ENCODE measurements at places on chromosomes 7 and 10.

GRCh38 chr10:132657127-132657706, 119.6 kb downstream of the INPP5A start:
- DNase-seq, result no peak

DNA sequence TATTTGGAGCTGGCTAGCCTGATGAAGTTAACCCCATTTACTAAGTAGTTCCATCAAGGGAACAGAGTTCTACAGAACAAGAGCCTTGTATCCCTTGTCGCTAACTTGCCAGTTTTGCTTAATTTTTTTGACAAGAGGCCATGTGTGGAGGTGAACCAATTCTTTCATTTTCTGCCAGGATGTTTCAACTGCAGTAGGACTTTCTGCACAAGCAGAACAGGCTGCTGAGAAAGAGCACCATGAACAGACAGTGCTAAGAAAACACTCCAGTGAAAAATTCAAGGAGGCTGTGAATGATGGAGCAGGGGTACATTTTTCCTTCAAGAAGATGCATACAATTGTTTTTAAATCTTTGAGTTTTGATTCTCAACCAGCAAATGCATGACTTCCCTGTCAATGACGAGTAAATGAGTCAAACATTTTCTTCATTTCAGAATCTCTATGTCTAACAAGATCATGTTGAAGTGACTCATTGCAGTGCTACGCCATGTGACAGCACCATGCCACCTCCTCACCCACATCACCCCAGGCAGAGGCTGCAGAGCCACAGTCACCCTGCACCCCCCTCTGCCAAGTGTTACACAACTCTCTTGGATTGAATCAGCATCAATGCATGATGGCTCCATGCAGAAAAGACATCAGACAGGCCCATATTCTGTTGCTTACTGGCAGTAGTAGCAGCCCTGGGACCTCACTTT, 193.1 kb downstream of the COBL start:
- no peak for DNase-seq

DNA sequence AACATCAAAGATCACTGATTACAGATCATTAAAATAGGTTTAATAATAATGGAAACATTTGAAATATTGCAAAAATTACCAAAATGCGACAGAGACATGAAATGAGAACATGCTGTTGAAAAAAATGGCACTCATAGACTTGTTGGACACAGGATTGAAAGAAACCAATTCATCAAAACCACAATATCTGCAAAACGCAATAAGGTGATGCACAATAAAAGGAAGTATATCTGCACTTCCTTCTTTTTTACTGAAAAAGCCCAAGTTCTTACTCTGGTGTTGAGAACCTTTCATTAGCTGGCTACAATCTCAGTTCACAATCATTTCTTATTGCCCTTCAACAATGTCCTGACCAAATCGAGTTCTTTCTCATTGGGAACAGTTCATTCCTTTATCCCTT, 28.7 kb downstream of the TMEM106B start:
- DNase-seq, result no peak

GRCh38 chr7:47531584-47532492, 50.1 kb downstream of the TNS3 start:
- no peak for DNase-seq

DNA sequence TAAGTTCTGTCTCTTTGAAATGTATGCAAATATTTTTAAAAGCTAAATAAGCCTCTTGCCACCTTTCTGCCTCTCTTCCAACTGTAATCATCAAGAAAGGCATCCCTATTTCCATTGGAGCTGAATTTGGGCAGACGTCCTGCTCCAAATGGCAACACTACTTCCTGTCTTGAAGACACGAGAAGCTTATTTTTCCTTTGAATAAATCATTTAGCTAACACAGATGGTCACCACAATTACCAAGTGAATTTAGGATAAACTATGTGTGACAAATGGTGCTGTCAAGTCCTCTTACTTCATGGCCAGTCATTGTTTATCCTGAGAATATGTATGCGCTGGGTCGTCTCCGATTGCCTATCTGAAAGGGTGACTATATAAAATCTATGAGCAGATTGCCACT, 268.0 kb downstream of the ANKRD7 start:
- no peak for DNase-seq

- DNase-seq, result no peak
Observed at GRCh38 chr7:65475040-65475726, 101.5 kb downstream of the ZNF92 start.

GRCh38 chr7:96837593-96837992, 127.9 kb upstream of the SEM1 start:
- DNase-seq, result no peak

DNA sequence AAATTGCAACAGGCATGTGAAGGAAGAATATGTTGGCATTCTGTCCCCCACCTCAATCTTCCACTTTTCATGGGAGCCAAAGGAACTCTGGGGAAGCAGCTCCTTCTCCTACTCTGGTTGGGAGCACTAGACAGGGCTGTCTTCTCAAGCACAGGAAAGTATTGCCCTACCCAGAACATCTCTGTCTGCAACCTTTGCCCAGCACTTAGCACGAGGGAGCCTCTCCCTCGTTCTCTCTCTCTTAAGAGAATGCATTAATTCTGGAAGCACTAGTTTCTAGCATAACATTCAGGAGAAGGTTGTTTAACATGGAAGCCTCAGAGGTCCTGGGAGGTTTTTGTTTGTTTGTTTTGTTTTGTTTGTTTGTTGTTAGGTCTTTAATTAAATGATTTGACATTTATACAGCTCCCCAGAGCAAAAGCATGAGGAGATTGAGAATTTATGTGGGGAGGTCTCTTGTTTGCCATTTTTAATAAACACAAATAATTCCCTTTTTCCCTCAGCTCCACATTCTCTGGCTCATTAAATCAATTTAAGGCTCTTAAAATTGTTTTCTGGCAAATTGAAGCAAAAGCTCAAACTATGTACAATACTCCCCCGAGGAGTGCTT, 240.6 kb downstream of the TRIL start:
- no peak for DNase-seq

DNA sequence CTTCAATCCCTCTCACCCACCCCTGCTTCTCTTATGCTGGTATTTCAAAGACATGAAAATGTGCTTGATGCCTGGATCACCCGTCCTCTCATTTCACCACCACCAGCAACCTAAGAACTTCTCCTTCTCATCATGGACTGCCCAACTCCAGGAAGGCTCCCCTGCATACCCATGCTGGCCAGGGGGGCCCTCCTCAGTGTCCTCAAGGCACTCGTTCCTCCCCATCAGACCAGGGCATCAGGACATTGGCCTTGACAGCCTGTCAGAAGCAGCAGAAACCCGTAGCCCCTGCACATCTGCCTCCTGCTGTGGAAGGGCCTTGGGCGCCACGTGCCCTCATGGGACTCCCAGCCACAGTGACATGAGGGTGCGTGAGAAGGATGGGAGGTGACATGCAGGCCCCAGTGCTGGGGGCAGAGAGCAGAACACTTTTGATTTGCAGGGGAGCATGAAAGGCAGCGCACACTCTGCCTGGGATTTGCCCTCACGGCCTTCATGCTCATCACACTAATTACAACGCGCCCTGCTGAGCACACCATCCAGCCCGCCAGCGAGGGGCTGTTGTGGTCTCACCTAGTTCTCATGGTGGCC, 1.9 kb upstream of the HSPA12A start:
- DNase-seq, result no peak

DNA sequence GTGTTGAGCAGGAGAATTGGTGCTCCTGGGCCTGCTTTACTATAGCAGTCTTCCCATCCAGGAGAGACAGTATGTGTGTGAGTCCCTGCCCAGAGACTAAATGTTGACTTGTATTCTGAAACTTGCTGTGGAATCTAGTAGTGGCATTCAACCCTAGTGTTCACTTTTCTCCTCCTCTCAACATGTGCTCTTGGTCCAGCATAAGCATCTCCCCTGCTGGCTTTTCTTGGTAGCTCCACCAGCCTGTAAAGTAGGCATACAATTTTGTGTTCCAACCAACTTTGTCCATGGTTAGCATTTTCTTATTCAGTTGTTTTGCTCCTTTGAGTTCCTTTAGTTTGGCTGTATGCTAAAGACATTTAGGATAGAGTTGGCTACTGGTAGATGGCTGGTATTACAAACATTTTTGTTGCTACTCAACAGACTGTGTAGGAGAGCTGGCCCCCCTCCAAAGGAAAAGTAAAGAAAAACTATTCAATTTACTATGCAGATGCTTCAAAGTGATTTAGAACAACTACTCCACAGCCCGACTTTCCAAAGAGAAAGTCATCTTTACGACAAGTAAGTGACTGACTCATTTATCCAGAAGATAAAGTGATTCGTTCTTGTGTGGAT, 46.0 kb downstream of the ASB4 start:
- no peak for DNase-seq

DNA sequence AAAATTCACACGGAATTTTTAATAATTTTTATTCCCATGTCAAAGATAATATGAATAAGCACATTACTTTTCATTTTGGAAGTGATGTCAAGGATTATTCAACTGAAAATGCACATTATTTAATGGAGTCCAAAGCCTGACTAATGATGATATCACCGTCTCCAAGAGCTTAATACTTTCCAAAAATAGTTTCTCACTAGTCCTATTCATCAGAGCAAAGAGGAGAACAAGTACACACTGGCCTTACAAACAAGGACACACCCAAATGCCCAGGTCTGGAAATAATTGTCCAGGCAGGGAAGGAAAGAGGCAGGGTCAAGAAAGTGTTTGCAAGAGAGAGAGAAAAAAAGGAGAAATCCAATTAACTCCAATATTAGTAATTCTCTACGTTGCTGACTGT, 216.8 kb upstream of the CCDC6 start:
- no peak for DNase-seq

DNA sequence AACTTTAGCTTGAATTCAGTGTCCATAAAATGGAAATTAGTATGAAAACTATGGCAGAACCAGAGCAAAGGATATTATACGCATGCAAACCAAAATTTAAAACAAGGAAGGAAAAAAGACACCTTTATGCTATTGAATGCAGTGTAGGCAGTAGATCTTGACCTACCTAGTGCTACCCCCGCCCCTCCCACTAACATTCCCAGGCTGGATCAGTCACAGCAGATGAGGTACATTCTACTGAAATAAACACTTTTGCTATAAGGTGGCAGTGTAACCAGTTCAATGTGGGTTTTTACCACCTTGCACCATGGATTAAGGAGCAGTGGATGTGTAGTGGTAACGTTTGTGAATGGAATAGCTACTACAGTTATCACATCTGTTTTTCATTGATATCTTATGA, 27.9 kb downstream of the SRI start:
- DNase-seq, result no peak

- DNase-seq, result no peak
Observed at GRCh38 chr7:85471740-85472139, 284.9 kb upstream of the SEMA3D start.

DNA sequence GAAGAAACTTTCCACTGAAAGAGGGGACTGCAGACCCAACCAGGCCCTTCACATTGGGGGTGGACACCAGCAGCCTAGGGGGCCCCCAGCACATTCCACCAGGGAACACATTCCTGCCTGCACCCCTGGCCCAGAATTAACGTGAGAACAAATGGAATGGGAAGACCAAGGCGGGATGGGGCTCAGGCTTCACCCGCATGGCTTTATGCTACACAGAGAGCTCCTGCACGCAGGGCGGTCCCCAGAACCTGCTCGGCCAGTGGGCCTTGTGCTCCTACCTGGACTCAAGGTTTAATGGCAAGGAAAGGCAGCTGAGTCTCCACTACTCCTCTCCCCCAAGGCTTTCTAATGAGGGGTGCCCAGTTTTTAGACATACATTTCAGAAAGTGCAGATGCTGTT, 146.3 kb upstream of the GPR26 start:
- no peak for DNase-seq

DNA sequence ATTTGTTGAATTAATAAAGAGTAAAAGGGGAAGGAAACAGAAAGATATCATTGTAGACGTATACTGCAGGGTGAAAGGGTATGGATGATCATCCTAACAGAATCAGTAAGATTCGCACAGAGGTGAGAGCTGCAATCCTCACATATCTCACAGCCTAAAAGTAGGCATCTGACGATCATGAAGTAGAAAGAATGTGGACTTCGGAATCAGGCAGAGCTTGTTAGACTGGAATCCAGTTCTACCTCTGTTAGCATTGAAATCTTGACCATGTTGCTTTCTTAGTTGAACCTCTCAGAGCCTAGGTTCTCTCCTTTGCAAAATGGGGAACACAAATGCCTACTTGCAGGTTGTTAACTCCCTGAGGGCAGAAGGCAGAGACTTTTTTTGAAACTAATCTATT, 320.0 kb upstream of the C7orf33 start:
- no peak for DNase-seq

GRCh38 chr7:18212758-18213157, 185.1 kb upstream of the PRPS1L1 start:
- no peak for DNase-seq

DNA sequence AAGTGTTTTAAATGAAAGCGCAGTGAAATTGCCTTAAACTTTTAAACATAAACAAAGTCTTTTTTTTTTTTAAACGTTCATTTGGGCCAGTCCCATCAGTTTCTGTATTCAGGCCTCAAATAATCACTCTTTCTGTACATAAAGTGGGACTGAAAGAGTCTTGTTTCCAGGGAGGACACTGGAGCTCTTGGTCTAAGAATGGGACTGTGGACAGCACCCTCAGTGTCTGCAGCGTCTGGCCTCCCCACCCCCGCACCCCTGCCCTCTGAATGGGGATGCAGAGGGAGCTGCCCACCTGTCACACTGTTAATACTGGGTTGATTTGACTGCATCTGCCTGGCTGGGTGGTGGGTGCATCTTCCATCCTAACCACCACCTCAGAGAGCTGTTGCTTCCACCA, 5.2 kb downstream of the ZNF365 start:
- no peak for DNase-seq

DNA sequence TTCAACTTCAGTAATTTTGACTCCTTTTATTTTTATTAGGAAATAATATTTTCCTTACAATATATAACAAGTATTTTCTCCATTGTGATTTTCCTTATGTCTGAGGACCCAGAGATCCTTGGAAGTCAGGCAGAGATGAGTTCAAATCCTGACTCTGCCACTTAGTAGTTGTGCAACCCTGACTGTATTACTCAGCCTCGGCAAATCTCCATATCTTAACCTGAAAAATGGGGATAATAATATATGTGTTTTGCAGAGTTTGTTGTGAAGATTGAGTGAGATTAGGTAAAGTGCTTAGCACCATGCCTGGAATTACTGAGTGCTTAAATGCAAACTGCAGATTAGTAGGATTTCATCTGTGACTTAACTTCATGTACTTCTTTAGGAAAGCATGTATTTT, 120.5 kb upstream of the KLF14 start:
- no peak for DNase-seq

- no peak for DNase-seq
Observed at GRCh38 chr7:158264881-158265742, 322.5 kb downstream of the PTPRN2 start.

DNA sequence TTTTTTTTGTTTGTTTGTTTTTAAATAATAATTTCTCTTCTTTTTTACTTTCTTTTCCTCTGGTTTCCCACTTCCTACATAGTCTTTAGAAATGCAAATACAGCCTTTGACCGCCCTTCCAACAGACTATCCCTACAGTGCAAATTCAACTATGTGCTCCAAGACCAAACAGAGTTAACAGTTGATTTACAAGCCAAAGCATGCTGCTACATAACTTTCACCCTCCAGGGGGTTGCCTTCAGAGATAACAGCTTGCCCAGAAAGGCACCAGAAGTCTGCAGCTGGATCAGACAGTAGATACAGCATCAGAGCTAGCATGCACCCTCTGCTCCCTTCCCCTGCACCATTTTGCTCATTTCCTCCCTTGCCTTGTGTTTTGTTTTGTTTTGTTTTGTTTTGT, 539.0 kb downstream of the ZWINT start:
- no peak for DNase-seq

GRCh38 chr10:77052593-77052992, 585.0 kb downstream of the KCNMA1 start:
- no peak for DNase-seq

All from left colon (tissue), 2 donors.